ENCODE measurements at places on chromosomes 5 and 9. TPM values are rescaled to one million over a fixed set of nuclear protein-coding genes. Genes with fewer than 3 reads are reported as not detected.

DNA sequence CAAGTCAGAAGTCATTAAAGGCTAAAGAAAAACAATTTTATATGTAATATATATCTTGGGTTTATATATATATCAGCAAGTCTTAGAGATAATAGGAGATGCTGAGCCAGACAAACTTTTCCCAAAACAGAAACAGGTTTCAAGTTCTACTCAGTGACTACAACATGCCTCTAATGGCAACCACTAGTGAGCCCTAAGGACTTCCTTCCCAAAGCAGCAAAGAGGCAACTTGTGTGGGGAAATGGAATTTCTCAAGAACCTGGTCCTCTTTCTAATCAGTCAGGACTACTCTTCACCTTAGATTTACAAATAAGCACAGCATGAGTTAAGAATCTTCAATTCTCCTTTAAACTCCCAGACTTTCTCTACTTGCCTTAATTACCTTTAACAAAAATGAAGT is 17.6 kb downstream of the RNF38 start:
- no peak overlapping the region for H3K4me3 ChIP-seq
- no peak for DNase-seq
- H3K27me3 ChIP-seq = no peaks in the 10 kb centered on the region
- H3K4me1 ChIP-seq = peaks cover 4% of the 10 kb centered on the region
- H3K36me3 ChIP-seq = no peaks in the 10 kb centered on the region
- H3K27ac ChIP-seq = no peak overlapping the region

Gene TOR1B
- total RNA-seq = 18.1 TPM

GRCh38 chr9:34252670-34253459 is 74.0 kb downstream of the UBAP1 start:
- peak; percentile 74 for DNase-seq
- peaks cover 6% of the 10 kb centered on the region for H3K4me1 ChIP-seq
- peak overlapping the region; percentile 52 for H3K27ac ChIP-seq
- H3K36me3 ChIP-seq = no peaks in the 10 kb centered on the region
- no peak overlapping the region for H3K4me3 ChIP-seq

DNA sequence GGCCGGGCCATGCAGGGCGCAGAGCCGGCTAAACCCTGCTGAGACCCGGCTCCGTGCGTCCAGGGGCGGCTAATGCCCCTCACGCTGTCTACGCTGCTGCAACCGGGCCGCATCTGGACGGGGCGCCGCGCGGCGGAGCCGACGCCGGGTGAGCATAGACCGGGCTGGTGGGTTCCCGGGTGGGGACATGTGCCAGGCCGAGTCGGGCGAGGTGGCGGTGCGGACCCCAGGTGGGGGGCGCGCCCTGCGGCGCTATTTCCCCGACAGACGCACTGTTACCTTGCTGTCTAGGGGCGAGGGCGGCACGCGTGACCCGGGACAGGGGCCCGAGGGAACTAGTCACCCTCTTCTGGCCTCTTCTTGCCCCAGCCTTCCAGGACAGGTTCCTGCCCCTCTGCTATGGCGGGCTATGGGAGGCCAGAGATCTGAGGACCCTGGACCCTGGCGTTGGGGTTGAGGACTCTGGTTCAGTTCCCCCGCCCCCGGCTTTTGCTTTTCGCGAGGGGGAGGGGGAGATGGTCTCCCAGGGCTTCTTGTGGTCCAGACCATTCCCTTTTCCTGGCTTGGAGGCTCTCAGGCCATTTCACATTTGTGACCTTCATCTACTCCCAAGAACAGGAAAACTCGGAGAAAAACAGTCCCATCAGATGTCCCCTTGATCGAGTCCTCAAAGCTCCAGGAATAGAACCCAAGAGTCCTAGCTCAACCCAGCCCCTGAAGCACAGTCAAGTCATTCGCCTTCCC is 536 bp downstream of the SLC27A4 start:
- no peak overlapping the region for H3K27ac ChIP-seq
- peak; percentile 42 for DNase-seq
- peaks cover 4% of the 10 kb centered on the region for H3K4me1 ChIP-seq

GRCh38 chr5:150904479-150905311 is at the start of gene ZNF300:
Gene ZNF300 (minus strand): TSS chr5:150904980. CDS start chr5:150903155, 1,825 bp downstream.
- no peaks in the 10 kb centered on the region for H3K36me3 ChIP-seq
- H3K4me3 ChIP-seq = peak within 1 kb of the TSS; percentile 52
- H3K27ac ChIP-seq = no peak within 1 kb of the TSS
- H3K4me1 ChIP-seq = no peaks in the 10 kb centered on the region

GRCh38 chr5:59002162-59002825 is 419.4 kb downstream of the RAB3C start:
- H3K27ac ChIP-seq = no peak overlapping the region
- H3K27me3 ChIP-seq = no peaks in the 10 kb centered on the region
- no peaks in the 10 kb centered on the region for H3K36me3 ChIP-seq
- H3K4me3 ChIP-seq = no peak overlapping the region
- no peaks in the 10 kb centered on the region for H3K4me1 ChIP-seq

- no peaks in the 10 kb centered on the region for H3K4me1 ChIP-seq
- H3K4me3 ChIP-seq = no peak overlapping the region
- no peak for DNase-seq
- H3K27me3 ChIP-seq = no peaks in the 10 kb centered on the region
Measured at GRCh38 chr5:59554501-59554900, 339.0 kb downstream of the PDE4D start.

- DNase-seq = no peak
- H3K36me3 ChIP-seq = no peaks in the 10 kb centered on the region
Measured at GRCh38 chr5:1834022-1834551, 32.9 kb downstream of the NDUFS6 start.

Gene TOR4A
- 14.0 TPM for total RNA-seq

DNA sequence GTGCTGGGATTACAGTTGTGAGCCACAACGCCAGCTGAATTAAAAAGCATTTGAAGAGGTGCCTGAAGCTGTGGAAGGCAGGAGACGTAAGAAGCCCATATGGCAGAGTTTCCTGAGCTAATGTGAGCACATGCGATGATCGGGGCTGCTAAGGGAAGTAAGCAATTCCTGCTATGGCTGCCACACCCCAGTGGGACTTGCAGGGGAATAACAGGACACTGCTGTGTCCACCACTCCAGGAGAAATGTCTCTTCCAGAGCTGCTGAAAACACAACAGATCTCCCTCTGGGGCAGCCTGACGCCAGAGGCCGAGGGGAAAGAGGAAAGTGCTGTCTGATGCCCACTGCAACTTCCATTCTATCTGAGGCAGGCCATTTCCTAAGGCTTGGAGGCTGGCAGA is 46.2 kb upstream of the ANKRD55 start:
- DNase-seq = no peak
- H3K4me3 ChIP-seq = no peak overlapping the region
- no peaks in the 10 kb centered on the region for H3K36me3 ChIP-seq
- peaks cover 2% of the 10 kb centered on the region for H3K4me1 ChIP-seq

GRCh38 chr5:113607361-113607760 is 93.9 kb downstream of the YTHDC2 start:
- no peaks in the 10 kb centered on the region for H3K4me1 ChIP-seq
- DNase-seq = no peak
- no peak overlapping the region for H3K4me3 ChIP-seq
- H3K36me3 ChIP-seq = no peaks in the 10 kb centered on the region
- H3K27me3 ChIP-seq = no peaks in the 10 kb centered on the region

GRCh38 chr5:66138637-66139317 is 5.3 kb upstream of the SREK1 start:
- DNase-seq = no peak
- peaks cover 3% of the 10 kb centered on the region for H3K4me1 ChIP-seq
- no peak overlapping the region for H3K4me3 ChIP-seq
- no peaks in the 10 kb centered on the region for H3K27me3 ChIP-seq
- no peaks in the 10 kb centered on the region for H3K36me3 ChIP-seq

Gene PPWD1
- 30.7 TPM for total RNA-seq
